ENCODE measurements at places on chromosomes 6 and 20. TPM values are rescaled to one million over a fixed set of nuclear protein-coding genes. Genes with fewer than 3 reads are reported as not detected.

- no peak overlapping the region for H3K4me3 ChIP-seq
- H3K27ac ChIP-seq = no peak overlapping the region
- H3K27me3 ChIP-seq = no peaks in the 10 kb centered on the region
- H3K36me3 ChIP-seq = no peaks in the 10 kb centered on the region
- DNase-seq = no peak
Measured at GRCh38 chr20:14360416-14360815, 23.0 kb upstream of the FLRT3 start.

- no peak overlapping the region for H3K27ac ChIP-seq
- H3K4me1 ChIP-seq = peaks cover 24% of the 10 kb centered on the region
- no peaks in the 10 kb centered on the region for H3K36me3 ChIP-seq
- H3K27me3 ChIP-seq = no peaks in the 10 kb centered on the region
Measured at GRCh38 chr6:18389479-18389878, 2.3 kb downstream of the RNF144B start.

DNA sequence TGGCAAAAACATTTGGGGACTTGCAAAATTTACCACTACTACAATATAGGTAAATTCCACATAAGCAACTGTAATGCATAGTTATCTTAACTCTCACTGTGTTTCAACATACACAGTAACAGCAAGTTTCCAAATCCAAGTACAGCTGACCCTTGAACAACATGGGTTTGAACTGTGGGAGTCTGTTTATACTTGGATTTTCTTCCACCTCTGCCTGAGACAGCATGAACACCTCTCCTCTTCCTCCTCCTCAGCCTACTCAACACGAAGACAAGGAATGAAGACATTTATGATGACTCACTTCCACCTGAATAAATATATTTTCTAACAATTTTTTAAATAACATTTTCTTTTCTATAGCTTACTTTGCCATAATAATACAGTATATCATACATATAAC is 25.6 kb downstream of the MAN1A1 start:
- no peak overlapping the region for H3K4me3 ChIP-seq
- no peaks in the 10 kb centered on the region for H3K27me3 ChIP-seq
- peaks cover 20% of the 10 kb centered on the region for H3K4me1 ChIP-seq

DNA sequence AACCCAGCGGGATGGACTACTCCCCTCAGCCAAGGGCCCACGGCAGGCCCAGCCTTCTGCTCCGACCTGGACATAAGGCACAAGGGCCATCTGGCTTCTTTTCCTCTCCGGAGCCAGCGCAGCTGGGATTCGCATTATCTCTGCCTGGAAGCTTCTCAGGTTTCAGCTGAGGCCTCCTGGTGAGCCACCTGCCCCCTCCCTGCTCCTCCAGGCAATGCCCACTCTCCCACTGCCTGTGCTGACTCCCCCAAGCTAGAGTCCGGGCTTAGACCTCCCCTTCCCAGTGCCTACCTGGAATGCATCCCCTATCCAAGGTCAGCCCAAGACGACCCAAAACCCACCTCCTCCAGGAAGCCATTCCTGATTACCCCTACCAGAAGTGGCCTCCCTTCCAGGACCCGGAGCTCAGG is 60.7 kb downstream of the EZR start:
- DNase-seq = no peak
- no peak overlapping the region for H3K4me3 ChIP-seq
- H3K27ac ChIP-seq = no peak overlapping the region
- H3K27me3 ChIP-seq = no peaks in the 10 kb centered on the region

- no peaks in the 10 kb centered on the region for H3K27me3 ChIP-seq
- H3K4me3 ChIP-seq = no peak overlapping the region
- H3K4me1 ChIP-seq = no peaks in the 10 kb centered on the region
- no peak for DNase-seq
- no peak overlapping the region for H3K27ac ChIP-seq
Measured at GRCh38 chr20:59861401-59861800, 72.0 kb downstream of the SYCP2 start.

- DNase-seq = no peak
- H3K27me3 ChIP-seq = no peaks in the 10 kb centered on the region
Measured at GRCh38 chr6:18386298-18386976, 713 bp upstream of the RNF144B start.

DNA sequence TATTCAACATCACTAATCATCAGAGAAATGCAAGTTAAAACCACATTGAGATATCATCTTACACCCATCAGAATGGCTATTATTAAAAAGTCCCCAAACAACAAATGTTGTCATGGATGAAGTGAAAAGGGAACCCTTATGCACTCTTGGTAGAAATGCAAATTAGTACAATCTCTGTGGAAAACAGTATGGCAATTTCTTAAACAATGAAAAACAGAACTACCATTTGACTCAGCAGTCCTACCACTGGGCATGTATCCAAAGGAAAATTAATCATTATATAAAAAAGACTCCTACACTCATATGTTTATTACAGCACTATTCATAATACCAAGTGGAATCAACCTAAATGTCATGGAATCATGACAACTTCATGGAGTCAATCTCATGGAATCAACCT is 611.3 kb upstream of the GJE1 start:
- H3K27me3 ChIP-seq = no peaks in the 10 kb centered on the region
- no peaks in the 10 kb centered on the region for H3K36me3 ChIP-seq
- no peaks in the 10 kb centered on the region for H3K4me1 ChIP-seq
- no peak overlapping the region for H3K4me3 ChIP-seq

- H3K4me3 ChIP-seq = no peak overlapping the region
- DNase-seq = no peak
- H3K27ac ChIP-seq = no peak overlapping the region
- H3K4me1 ChIP-seq = no peaks in the 10 kb centered on the region
Measured at GRCh38 chr6:34025861-34026260, 120.0 kb downstream of the GRM4 start.

- no peak overlapping the region for H3K4me3 ChIP-seq
- no peaks in the 10 kb centered on the region for H3K36me3 ChIP-seq
- H3K27me3 ChIP-seq = no peaks in the 10 kb centered on the region
- H3K4me1 ChIP-seq = no peaks in the 10 kb centered on the region
- DNase-seq = no peak
Measured at GRCh38 chr6:82017773-82018172, 229.8 kb downstream of the IBTK start.

DNA sequence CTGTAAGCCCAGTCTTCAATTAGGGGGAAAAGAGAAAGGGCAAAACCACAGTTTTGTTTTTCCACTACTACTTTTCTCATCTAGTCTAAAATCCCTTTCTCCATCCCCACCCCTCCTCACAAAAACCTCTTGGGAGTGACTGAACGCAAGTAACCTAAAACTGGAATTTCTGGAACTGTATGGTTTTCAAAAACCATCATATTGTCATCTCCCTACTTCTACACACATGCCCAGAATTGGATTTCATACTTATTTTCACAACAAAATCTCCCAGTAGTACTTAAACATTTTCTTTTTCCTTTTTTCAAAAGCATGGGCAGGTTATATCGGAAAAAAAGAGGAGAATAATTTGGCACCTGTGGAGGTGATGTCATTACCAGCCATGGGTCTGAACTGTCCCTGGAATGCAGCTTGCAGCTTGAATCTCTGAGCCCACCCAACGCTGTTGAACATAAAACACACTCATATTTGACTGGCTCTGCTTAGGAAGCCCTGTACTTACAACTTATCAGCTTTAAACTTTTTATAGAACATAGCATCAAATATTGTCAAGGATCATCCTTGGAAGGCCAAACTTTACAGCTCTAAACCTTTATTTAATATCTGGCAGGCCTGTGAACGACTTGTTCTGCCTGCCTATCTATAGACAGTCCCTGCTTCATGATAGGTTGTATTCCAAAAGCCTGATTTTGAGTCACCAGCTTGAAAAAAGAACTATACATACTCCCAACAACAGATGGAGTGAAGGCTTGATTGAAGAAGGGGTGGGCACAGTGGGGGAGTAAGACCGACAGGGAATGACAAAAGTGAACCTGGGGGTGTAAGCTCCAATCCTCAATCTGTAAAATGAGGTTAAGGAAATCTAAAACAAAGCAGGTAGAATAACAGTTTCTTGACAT is 59.3 kb downstream of the EPB41L2 start:
- DNase-seq = no peak
- H3K4me1 ChIP-seq = no peaks in the 10 kb centered on the region
- H3K36me3 ChIP-seq = no peaks in the 10 kb centered on the region
- H3K27me3 ChIP-seq = no peaks in the 10 kb centered on the region

DNA sequence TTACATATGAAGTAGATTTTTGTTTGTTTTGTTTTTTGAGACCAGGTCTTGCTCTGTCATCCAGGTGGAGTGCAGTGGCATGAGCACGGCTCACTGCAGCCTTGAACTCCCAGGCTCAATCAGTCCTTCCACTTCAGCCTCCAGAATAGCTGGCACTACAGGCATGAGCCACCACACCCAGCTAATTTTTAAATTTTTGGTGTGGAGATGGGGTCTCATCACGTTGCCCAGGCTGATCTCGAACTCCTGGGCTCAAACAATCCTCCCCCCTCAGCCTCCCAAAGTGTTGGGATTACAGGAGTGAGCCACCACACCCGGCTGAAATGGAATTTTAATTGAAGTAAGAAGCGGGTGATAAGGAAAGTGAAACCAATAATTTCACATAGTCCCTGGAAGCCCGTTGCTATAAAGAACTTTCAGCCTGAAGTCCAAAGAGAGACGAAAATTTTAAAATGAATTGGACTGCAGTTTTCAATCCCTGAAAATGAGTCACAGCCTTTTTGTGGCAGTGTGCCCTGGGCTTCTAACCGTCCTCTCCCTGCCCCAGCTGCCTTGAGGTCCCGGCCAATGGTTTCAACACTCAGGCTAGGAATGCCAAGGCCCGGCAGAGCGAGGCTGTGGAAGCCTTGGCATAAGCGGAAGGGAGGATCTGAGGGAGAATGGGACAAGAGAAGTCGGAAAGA is 757 bp downstream of the RAET1E start:
- no peak overlapping the region for H3K27ac ChIP-seq
- H3K27me3 ChIP-seq = no peaks in the 10 kb centered on the region
- no peak for DNase-seq

GRCh38 chr6:69580706-69581105 is 216.1 kb downstream of the LMBRD1 start:
- no peaks in the 10 kb centered on the region for H3K36me3 ChIP-seq
- no peak overlapping the region for H3K27ac ChIP-seq
- H3K4me1 ChIP-seq = peaks cover 13% of the 10 kb centered on the region
- H3K27me3 ChIP-seq = no peaks in the 10 kb centered on the region

GRCh38 chr20:41609474-41609873 is 8.7 kb downstream of the CHD6 start:
- peaks cover 42% of the 10 kb centered on the region for H3K4me1 ChIP-seq
- H3K27me3 ChIP-seq = no peaks in the 10 kb centered on the region
- no peak overlapping the region for H3K4me3 ChIP-seq
- H3K27ac ChIP-seq = no peak overlapping the region

- H3K27ac ChIP-seq = no peak overlapping the region
- no peak for DNase-seq
- H3K27me3 ChIP-seq = no peaks in the 10 kb centered on the region
Measured at GRCh38 chr6:38195113-38195635, 375.6 kb downstream of the ZFAND3 start.

DNA sequence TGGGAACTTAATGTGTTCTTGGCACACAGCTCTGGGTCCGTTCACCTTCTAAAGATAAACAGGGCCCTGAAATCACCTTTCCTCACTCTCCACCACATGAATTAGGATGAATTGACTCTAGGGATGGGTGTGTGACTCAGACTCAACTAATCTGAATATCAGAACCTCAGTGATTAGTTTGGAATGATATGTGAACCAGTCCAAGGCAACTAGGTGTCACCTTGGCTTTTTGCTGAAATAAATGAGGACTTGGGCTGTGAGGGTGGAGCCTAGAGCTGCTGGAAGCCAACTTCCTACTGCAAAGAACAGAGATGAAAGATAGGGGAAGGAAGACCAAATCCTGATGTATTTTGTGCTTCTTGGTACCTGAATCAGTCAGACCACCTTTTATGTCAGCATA is 132.0 kb upstream of the RNF24 start:
- H3K4me3 ChIP-seq = no peak overlapping the region
- H3K4me1 ChIP-seq = peaks cover 8% of the 10 kb centered on the region
- no peaks in the 10 kb centered on the region for H3K36me3 ChIP-seq
- no peak for DNase-seq

DNA sequence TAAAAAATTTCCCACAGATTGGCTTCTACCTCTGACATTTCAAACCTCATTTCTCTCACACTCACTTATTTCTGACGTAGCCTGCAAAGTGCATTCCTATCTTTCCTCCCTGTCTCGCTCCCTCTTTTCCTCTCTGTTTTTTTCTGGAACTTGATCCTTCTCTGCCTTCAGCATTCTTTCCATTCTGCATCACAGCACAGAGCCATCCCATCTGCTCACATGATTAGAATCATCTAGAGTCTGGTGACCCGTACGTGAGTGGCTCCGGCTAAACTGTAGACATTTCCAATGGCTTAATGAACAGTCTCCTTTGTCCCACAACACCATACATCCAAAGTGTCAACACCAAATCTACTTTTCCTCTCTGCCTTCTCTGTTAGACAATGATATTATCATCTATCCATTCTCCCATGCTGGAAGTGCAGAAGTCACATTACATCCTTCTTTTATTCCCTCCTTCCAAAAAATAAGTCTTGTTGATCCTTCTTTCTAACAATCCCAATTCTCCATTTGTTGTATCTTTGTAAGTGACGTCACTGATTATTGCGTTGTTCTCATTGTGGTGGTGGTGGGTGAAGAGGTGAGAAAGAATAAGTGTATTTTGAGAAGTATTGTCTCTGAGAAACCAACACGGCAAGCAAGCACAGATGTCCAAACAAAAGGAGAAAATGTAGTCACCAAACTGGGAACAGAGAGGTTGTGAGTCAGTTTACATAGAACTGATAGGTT is 41.6 kb downstream of the OPRM1 start:
- no peak for DNase-seq
- no peaks in the 10 kb centered on the region for H3K4me1 ChIP-seq
- no peak overlapping the region for H3K27ac ChIP-seq
- H3K4me3 ChIP-seq = no peak overlapping the region

DNA sequence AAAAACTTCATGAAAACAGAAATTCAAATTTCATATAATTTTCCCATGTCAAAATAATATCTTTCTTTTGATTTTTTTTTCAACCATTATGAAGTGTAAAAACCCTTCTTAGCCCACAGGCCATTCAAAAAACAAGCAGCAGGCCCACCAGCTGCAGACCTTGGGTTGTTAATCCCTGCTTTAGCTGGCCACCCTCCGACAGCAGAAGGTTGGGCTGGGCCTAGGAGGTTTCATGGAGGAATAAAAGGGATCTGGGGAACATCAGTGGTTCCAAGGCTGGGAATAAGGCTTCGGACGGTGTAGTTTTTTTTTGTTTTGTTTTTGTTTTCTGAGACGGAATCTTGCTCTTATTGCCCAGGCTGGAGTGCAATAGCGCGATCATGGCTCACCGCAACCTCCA is 3.6 kb upstream of the HSP90AB1 start:
- no peak overlapping the region for H3K27ac ChIP-seq
- no peaks in the 10 kb centered on the region for H3K36me3 ChIP-seq
- H3K27me3 ChIP-seq = no peaks in the 10 kb centered on the region
- H3K4me1 ChIP-seq = peaks cover 14% of the 10 kb centered on the region
- no peak for DNase-seq

GRCh38 chr20:37741055-37741454 is 47.2 kb downstream of the CTNNBL1 start:
- no peaks in the 10 kb centered on the region for H3K27me3 ChIP-seq
- no peak for DNase-seq
- H3K36me3 ChIP-seq = peaks cover 10% of the 10 kb centered on the region
- no peaks in the 10 kb centered on the region for H3K4me1 ChIP-seq
- no peak overlapping the region for H3K27ac ChIP-seq

KLC4 gene
- 11.5 TPM for polyA plus RNA-seq

REM1 gene
- polyA plus RNA-seq = not detected

ANGPT4 gene
- polyA plus RNA-seq = not detected

BFSP1 gene
- 0.21 TPM for polyA plus RNA-seq

SMLR1 gene
- polyA plus RNA-seq = not detected

RGS17 gene
- not detected for polyA plus RNA-seq

PNPLA1 gene
- not detected for polyA plus RNA-seq

CST4 gene
- polyA plus RNA-seq = not detected

RFX6 gene
- not detected for polyA plus RNA-seq

NMBR gene
- not detected for polyA plus RNA-seq

THBS2 gene
- 0.14 TPM for polyA plus RNA-seq
